ENCODE measurements at places on chromosomes 11 and 22.

DNA sequence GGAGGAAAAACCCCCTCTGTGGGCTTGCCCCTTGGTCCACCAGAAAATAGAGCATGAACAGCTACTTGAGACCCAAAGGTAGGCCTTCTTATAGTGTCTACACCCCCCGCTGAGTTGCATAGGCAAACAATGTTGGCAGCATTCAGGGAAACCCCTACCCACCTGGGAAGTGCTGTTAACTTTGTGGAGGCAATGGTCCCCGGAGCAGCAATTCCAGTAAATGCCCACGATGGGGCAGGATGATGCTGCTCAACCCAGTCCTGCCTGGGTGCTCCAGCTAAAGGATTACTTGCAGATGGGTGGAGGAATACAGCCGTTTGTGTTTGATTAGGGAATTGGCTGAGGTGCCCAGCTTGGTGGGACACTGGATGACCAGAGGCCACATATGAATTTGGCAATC lies 381.3 kb upstream of the ANO5 start:
- DNase-seq, result no peak

DNA sequence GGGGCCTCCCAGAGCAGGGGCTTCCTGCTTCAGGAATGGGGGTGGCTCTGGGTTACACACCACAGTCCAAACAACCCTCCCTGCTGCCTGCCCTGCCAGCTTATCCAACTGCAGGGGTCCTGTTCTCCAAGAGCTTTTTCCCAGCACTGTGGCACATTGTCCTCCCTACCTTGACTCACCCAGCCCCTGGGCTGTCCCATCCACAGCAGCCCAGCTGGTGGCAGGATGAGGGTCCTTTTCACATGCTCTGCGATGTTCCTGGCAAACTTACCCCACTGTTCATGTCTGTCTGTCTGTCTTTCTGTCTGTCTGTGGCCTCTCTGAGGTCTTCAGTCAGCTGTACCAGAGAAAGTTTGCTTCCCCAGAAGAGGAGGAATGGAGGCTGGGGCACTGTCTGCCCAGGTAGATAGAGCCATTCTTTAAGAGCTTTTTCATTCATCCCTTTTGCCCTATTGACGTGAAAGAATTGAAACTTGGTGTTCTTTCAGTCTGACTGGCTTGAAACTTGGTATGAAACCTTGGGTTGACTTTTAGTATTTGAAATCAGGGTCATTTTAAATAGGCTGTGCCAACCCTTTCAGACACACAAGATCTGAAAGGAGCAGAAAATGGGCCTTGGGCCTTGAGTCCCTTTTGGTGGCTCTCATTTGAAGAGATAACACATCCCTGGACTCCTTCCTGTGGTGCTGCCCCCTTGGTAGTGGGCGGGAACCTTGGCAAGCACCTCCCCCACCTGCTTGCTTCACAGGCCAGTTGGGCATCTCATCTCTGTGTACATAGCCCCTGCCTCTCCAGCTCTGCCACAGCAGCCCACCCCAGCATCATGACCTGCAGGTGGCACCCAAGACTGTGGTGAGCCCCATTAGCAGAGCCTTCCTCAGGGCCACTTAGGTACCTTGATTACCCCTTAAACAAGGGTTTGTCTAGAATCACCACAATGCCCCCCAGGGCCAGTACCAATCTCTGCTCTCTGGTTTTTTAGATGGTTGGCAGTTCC lies 74.6 kb upstream of the SUSD2 start:
- DNase-seq, result no peak

DNA sequence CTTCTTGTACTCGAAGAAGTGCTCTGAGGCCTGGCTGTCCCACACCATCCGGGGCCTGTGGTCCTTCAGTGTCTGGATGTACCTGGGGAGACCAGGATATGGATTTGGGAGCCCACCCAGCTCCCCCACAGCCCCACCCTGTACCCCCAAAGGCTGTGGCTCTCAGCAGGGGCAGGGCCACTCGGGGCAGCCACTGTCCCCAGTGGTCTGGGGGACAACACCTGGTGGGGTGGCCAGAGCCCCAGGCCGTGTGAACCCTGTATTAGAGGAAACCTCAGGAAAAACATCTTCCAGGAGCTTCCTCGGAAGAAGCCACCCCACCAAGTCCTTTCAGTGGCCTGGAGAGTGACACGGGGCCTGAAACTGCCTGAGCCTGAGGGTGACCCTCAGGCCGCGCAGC lies 27.8 kb downstream of the TSPAN4 start:
- no peak for DNase-seq

DNA sequence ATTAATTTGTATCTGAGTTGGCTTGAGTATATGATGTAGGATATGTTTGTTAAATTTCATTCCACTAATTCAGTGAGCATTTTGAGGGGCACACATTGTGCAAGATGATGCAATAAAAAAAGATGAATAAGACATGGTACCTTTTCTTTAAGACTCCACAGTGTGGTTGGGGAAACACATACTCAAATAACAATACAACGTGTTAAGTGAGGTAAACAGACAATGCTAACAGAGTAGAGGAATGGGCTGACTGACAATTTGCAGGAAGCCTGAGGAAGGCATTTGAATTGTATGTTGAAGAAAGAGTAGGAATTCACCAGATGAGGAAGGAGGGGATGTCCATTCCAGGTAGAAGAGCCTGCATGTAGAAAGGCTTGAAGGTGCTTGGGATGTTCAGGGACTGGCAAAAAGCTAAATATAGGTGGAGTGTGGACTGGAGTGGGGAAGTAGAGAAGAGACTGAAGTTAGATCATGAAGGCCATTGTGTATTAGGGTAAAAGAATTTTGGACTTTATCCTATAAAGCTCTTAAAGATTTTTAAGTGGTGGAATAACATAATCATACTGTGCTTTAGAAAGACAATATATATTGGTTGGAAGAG lies 6.8 kb downstream of the RNF169 start:
- DNase-seq, result no peak

- no peak for DNase-seq
These were observed 48.2 kb downstream of the CCDC83 start for GRCh38 chr11:85903406-85903805.

- no peak for DNase-seq
These were observed 5.4 kb upstream of the IL2RB start for GRCh38 chr22:37154925-37155712.

DNA sequence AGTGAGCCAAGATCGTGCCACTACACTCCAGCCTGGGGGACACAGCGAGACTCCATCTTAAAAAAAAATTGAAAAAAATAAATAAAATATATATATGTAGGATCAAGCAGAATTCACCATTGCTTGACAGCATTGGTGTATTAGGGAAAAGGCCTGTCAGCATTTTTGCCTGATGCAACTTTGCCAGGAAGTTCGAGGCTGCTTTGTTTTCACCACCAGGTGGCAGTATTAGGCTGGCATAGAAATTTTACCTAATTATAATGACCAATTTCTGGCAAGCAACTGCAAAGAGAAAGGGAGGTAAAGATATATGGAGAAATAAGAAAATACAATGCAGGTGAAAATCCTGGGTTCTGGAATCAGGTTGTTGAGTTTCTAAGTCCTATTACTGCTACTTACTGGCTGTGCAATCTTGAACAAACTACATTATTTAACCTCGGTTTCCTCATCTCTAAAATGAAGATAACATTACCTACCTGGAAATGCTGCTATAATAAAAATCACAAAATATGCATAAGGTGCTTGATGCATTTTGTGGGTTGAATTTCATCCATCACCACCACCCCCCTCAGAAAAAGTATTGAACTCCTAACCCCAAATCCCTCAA lies 24.7 kb downstream of the LAYN start:
- peak; percentile 73 for DNase-seq

DNA sequence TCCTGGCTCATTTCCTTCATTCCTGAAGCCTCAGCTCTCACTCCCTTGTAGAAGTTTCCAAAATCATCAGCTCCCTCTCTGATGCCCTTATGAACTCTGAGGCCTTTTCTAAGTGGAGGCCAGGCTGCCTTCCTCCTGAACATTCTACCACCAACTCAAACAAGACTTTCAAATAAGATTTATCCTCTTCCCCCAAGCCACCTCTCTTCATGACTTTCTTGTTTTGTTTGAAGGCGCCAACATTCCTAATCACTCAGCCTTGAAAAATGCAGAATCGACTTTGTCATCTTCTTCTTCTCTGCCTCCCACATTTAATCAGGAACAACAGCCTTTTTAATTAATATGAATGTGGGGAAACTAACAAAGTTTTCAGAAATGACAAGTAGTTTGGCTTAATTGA lies 927.9 kb downstream of the OPCML start:
- peak; percentile 35 for DNase-seq

GRCh38 chr11:67344264-67344663 lies 9.1 kb downstream of the POLD4 start:
- DNase-seq, result no peak

DNA sequence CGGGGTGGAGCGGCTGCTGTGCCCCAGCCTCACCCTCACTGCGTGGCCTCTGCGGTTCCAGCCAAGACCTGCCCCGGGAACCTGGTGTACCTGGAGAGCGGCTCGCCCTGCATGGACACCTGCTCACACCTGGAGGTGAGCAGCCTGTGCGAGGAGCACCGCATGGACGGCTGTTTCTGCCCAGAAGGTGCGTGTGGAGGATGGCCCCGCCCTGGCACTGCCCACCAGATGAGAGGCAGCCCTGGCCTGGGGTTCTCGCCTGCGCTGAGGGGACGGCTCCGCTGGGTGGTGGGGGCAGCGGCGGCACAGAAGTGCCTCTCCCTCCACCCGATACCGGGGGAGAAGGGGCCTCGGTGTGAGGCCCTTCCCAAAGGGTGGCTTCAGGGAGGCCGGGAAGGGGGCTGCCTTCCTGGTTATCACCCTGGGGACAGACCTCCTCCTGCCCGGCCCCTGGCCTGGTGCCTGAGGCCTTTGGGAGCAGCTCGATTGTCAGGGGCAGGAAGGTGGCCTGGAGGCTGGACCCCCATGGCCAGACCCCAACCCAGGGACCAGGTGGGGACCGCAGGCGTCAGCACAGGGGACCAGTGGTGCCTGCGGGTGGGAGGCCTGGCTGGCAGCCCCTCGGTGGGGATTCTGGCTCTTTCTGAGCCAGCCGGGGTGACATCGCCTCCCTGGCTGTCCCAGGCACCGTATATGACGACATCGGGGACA lies 7.1 kb downstream of the MUC2 start:
- no peak for DNase-seq
